Skeletal muscle cell (primary cell): ENCODE measurements at places on chromosomes 4 and X.
A peak's percentile ranks its signal among the peaks of the same experiment; 100 is the strongest.

DNA sequence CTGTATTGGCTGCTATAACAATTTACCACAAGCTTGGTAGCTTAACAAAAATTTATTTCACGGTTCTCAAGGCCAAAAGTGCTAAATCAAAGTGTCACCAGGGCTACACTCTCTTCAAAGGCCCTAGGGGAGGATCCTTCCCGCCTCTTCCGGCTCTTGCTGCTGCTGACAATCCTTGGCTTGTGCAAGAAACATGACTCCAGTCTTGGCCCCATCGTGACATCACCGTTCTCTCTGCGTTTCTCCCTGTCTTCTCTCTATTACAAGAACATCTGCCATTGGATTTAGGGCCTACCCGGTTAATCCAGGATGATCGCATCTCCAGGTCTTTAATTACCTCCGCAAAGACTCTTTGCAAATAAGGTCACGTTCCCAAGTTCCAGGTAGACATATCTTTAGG is 10.4 kb upstream of the CLCN4 start:
- peak; percentile 18 for DNase-seq

- no peak for DNase-seq
These were observed 53.2 kb upstream of the C1QTNF7 start for GRCh38 chr4:15374656-15375055.

DNA sequence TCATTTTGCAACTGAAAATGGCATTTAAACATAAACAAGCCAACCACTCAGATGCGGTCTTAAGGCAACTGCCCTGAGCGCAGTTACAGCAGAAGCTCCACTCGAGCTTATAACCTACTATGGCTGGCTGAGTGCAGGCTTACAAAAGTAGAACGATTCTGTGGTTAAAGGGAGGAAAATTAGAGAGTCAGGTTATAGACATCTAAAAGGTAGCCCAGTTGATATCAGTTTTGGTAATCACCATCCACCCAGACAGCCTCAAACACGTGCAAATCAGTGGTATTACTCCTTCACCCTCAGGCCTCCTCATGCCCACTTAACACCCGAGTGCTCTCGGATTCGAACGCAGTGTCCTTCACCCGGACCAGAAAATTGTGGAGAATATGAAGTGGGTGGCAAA is 3.1 kb downstream of the LEF1 start:
- no peak for DNase-seq

GRCh38 chrX:40130207-40130606 is 32.4 kb upstream of the BCOR start:
- DNase-seq, result no peak

DNA sequence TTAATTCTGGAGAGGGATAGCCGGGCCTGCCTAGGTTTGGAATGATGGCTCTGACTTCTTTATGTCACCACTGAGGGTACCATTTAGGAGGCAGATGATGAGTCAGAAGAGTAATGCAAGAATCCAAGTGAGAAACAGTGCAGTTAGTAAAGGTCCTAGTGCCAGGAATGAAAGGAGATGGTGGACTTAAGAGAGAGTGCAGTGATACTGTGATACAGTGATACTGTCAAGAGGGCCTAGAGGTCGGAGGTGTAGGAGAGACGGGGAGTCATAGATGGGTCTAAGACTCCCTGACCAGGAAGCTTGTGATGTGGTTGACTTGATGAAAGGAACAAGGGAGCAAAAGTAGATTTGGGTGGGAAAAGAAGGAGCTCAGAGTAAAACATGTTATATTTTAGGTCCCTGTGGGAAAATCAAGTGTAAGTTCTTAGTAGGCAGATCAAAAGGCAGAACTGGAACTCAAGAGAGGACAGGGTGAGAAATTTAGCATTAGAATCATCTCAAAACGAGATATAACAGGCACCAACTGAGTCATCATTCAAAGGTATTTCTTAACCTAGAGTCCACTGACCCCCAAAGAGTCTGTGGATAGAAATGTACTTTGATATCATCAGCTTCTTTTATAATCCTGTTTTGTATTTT is 85.0 kb downstream of the NFKB1 start:
- no peak for DNase-seq

DNA sequence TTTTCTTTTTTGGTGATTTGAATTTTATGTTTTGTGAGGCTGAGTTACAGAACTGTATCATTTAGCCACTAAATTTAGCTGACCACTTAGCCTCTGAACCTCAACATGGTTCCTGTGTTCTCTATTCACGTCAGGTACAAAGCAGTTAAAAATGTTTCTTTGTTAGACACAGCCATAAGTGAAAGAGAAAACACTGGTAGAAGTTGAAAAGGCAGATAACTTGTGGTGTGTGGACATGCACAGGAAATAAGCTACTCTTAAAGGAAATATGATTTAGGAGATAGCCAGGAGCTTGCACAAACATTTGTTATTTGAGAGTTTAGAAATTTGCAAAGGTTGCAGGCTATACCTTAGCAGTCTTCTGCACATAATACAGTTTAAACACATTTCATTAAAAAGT is 171.0 kb upstream of the RPS6KA3 start:
- no peak for DNase-seq

- no peak for DNase-seq
These were observed 55.0 kb upstream of the TADA2B start for GRCh38 chr4:6988016-6988715.
